ENCODE measurements at places on chromosomes 2 and 18. TPM values are rescaled to one million over a fixed set of nuclear protein-coding genes. Genes with fewer than 3 reads are reported as not detected.

The ADD2 gene
- 2.8 TPM for total RNA-seq

The UGT1A3 gene
- 0.51 TPM for total RNA-seq

The ABHD3 gene
- 11.5 TPM for total RNA-seq

The UCN gene
- total RNA-seq: not detected

The IL1A gene
- not detected for total RNA-seq

The C1QL2 gene
- total RNA-seq: not detected

The KLHL41 gene
- 2,840 TPM for total RNA-seq

The TMEM247 gene
- not detected for total RNA-seq

The CRYGD gene
- total RNA-seq: not detected

The GPAT2 gene
- 2.8 TPM for total RNA-seq
